ENCODE measurements at places on chromosomes 4 and X.

DNA sequence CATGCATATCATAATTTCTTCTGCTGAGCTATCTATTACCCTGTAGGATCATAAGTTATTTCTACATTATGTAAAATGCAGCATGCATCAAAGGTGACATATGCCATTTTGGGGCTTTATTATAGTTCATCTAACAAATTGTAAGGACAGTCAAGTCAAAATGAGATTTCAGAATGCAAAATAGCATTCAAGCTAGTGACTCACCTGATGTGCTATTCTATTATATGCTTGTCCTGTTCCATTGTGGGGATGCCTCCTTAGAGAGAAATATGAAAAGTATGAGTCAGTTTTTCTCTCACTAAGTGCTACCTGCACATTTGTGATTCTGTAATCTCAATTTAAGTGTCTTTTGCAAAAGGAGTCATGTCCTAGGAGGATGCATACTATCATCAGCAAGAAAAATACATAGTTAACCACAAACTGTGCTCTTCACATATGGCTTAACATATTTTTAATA is 647.0 kb upstream of the PCDH10 start:
- no peak for DNase-seq

DNA sequence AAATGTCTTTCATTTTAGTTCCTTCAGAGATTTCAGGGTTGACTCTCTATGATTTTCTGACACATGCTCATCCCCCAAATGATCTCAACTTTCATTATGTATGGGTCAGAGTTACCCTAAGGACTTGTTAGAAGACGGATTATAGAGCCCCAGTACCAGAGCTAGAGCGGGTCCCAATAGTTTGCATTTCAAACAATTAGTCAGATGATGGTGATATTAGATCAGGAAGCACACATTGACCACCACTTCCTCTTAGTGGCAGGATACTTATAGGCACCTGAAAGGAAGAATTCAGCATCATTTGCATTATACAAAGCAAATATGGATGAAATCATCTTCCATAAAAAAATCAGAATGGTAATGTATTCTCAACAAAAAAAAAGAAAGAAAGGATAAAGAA is 106.1 kb downstream of the GALNTL6 start:
- DNase-seq, result no peak

DNA sequence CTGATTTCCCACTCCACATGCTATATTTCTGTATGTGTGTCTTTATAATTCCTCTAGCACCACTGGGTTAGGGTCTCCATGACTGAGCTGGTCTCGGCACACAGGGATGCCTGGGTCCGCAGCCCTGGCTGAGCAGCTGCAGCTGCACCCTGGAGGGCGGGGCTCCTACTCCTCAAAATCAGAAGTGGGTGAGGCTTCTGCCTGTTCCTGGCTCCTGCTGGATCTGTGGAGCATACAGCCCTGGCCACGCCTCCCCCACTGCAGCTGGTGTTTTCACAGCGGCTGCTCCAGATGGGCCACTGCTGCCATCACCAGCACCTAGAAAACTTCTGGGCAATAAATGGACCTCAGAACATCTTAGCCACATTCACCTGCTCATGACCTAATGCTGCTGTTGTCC is 30.9 kb downstream of the SPCS3 start:
- DNase-seq, result no peak

DNA sequence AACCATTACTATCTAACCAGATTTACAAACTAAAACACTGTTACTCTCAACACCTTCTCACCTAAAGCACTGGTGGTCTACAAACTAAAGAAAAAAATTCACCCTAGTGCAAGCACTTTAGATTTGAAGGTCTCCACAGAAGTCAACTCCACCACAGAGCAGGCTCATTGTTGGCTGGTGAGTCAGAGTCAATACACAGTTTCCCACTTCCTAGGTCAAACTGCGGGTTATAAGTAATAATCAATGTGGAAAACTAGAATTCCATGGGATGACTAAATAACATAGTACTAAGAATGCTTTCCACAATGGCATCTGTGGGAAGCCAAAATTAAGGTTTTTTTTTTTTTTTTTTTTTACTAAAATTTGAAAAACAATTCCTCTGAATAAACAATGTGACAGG is 191.8 kb downstream of the PDGFC start:
- no peak for DNase-seq

- no peak for DNase-seq
These were observed 180.6 kb upstream of the MAP3K15 start for GRCh38 chrX:19695884-19696283.

DNA sequence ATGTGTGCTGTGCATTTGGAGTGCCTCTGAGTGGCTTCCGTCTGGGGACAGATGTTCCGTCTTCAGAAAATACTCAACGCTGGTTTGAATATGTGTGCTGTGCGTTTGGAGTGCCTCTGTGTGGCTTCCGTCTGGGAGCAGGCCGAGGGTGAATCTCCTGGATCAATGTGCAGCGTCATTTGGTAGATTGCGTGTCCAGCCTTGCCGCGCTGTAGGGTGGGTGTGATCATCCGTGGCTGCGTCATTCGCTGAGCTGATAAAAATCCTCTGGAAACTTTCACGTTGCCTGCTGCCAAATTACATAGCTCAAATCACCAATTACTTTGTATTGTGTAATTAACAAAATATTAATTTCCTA is 12.1 kb downstream of the UVSSA start:
- no peak for DNase-seq

DNA sequence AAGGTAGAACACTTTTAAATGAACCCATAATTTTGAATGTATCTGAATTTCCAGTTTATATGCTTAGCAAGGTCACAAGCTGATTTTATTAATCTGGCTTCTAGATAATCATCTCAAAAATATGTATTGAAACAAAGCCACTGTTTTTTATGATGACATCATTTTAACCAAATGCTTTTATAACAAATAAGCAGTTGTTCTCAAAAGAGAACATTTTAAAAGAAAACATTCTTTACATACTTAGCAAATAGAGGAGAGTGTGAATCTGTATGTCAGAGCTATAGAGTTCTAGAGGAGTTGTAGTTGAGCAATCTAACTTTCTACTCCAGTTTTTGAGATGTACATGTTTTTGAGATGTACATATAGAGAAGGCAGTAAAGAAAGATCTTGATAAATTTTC is 42.5 kb downstream of the LAMP2 start:
- DNase-seq, result no peak

DNA sequence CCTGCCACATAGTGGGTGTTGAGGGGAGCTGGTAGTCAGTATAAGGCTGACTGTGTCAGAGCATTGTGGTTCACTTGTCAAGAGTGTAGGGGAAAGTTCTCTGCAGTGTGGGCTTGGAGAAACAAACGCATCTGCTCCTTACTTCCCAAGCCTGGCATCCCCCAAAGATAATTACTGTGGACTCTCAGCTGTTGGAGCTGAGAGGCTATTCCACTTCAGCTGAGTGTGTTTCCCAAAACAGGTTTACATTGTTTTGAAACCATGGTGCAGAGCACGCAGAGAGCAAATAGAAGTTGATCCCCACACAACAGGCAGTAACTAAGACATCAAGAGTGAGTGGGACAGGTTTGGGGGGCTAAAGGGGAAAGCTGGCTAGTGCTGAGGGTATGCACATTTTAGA is 181.0 kb upstream of the EOLA2 start:
- DNase-seq, result no peak

DNA sequence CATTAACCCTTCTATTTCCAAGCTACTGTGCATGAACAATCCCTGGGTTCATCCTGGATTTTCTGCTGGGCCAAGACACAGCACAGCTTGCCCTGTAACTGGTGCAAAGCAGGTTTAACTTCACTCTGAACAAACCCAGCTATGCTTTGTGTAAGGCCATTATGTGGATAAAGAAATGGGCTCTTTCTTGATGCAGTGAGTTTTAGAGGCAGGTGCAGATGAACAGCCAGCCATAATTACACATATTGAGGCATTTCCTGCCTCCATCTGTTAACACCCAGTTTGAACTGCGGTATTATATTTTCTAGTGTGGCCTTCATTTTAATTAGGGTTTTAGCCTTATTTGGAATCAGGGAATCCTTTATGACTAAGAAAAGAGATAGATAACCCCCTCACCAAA is 68.7 kb upstream of the ARX start:
- DNase-seq, result no peak

DNA sequence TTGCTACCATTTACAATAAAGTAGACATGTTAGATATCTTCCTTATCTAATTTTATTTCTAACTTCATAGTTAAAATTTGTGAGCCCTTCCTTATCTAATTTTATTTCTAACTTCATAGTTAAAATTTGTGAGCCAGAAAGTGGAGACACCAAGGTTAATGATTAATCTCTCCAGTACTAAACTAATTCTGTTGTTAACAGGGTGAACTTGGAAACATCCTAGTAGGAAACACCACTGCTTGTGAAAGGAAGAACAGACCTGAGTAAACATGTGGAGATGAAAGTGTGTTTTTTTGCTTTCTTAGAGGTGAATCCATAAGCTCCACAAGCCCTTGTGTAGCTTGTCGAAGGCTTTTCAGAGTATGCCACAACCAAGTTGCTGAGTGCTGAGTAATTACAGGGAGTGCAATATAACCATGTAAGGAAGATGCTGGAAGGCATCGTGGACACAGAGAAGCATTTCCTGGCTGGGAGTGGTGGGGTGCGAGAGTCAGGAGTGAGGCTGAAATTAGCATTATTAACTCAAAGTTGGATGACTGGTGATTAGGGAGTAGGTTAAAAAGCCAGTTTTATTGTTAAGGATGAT is 118.6 kb upstream of the NEIL3 start:
- no peak for DNase-seq

DNA sequence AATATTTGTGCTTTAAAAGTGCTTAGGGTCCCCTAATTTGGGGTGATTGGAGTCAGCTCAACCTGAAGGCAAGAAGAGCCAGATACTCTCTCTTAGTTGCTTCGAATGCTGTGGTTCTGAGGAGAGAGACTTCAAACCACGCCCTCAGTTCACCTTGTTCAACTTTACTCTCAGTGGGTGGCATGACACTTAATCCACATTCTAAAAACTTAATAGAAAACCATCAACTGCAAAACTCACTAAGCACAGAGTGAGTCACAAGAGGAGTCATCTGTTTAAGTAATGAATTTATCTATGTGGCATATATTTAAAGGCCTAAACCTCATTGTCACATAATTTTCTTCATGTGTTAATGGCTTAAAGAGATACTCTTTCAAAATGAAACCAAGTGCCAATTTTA is 99.5 kb upstream of the SLC4A4 start:
- no peak for DNase-seq

Measured in stimulated activated CD8-positive, alpha-beta memory T cell treated with anti-CD3 and anti-CD28 coated beads, Interleukin-7, amount 100 ng/mL, for 1 hour (primary cell).